ENCODE measurements at places on chromosomes 1 and 21.
A peak's percentile ranks its signal among the peaks of the same experiment; 100 is the strongest.

GRCh38 chr21:34730194-34730593 lies 61.4 kb downstream of the CLIC6 start:
- DNase-seq, result no peak

DNA sequence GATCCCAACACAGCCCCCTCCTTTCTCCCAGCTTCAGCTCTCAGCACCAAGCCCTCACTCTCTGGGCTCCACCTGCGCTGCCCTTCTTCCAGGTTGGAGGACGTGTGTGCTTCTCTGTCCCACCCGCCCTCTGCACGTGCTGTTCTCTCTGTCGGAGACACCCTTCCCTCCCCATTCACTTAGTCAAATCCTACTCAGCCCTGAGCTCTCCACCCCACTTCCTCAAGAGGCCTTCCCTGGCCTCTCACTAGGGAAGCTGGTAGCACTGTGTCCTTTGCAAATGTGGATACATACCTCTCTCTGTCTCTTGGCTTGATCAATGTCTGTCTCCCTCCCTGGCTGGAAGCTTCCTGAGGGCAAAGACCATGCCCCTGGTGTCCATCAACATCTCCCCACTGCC lies 43.0 kb downstream of the TNFRSF8 start:
- DNase-seq, result no peak

DNA sequence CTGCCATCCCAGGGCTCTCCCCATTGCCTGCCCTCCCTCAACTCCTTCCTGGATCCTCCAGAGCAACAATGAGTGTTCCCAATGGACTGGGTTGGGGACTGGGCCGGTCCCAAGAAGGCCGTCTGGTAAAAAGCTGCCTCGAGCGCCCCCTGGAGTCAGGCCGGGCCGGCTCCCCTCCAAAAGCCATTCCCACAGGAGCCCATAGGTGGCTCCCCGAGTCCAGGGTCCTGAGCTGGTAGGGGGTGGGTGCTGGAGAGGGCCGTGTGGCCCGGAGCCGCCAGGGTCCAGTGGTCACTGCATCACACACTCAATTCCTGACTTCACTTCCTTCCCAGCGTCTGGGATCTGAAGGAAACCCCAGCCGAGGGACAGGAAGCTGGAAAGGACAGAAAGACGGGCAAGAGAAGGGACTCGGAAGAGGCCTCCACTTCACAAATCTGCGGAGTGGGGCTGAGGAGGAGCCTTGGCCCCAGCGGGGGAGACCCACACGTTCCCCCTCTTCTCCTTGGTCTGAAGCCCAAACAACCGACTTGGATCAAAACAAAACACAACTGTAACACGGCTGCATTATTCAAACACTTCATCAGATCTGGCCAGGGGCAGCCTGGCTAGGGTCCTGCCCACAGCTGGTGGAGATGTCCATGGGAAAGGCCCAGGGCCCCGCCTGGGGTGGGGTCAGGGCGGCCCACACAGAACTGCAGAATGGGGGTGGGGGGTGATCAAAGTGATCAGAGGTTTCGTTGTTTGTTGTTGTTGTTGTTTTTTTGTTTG lies 10.9 kb upstream of the ALDH4A1 start:
- DNase-seq, result peak; percentile 76

DNA sequence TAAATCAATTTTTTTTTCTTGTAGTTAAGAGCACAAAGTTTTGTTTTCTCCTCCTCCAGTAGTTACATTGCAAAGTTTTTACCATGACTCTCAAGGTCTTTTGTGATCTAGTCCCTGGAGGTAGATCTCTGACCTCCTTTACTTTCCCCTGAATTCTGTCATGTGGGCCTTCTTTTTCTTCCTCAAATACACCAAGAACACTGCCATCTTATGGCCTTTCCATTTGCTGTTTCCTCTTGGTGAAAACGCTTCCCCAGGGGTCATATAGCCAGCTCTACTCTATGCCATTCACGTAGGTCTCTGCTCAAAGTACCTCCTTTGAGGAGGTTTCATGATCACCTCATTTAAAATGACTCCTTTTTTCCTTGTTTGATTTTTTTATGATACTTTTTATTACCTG lies 2.7 kb downstream of the DDX20 start:
- DNase-seq, result no peak

DNA sequence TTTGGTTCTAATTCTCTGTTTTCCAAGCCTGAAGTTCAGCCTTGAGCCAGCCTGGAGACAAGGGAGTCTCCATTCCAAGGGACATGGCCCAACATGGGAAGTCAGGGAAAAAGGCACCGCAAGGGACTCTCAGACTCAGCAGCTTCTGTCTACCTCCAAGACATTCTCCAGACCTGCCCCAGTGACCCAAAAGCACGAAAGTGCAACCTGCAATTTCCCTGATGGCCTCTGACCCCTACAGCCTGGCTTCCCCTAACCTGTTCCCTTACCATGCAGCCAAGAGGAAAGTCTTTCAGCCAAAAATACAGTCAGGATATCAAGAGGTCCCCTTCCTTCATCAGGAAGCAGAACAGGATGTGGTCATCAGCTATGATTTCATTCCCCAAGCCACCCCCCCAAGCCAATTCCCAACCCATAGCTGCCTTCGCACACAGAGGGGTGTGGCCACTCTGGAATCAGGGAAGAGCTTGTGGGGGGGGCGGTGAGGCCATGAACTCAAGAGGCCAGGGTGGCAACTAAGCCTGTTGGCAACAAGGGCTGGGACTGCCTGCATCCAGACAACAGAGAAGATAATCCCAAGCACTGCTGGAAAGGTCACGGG lies 59.2 kb downstream of the TIAM1 start:
- peak; percentile 38 for DNase-seq

GRCh38 chr1:46223472-46223943 lies 20.4 kb downstream of the LURAP1 start:
- peak; percentile 91 for DNase-seq

- DNase-seq, result no peak
Measured at GRCh38 chr1:12472798-12473551, 145.0 kb downstream of the DHRS3 start.

- DNase-seq, result no peak
Measured at GRCh38 chr21:41871293-41872030, 7.7 kb downstream of the PRDM15 start.

- no peak for DNase-seq
Measured at GRCh38 chr1:41583658-41584547, 99.4 kb upstream of the EDN2 start.

DNA sequence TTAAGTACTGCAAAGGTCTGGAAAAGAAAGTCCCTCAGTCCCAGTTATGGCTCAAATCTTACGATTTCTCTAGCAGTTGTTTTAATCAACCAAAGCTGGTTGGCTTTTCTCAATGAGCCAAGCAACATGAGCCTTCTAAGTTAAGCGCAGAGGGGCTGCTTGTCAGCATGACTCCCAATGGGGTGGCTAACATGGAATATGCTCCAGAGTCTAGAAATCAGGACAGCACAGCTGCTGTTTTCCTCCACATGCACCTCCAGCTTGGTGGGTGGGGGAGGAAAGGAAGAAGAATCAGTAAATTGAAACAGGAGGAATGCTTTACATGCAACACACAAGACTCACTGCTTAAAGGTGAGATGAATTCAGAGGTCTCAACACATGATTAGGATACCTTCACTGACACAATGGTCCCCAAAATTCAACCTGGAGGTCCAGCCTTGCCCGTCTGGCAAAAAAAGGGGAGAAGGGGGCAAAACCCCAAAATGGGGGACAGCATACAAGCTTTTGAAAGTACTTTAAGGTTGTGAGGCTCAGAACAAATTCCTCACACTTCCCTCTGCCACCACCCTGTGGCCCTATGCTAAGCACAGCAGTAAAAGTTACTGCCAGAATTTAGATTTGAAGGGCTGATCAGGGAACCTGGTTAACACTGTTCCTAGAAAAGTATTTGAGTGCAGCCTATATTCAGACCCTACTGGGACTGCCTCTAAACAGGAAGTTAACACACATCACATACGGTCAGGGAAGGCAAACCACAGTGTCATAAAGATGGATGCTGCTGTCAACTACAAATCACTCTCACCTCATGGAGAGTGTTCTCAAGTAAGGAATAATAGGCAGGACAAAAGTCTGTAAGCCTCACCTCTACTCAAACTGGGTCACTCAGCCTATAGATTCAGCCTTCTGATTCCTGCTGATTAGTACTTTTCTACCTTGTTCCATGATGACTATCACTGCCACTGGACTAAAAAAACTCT lies 2.6 kb downstream of the GATAD2B start:
- DNase-seq, result peak; percentile 64

- DNase-seq, result no peak
Measured at GRCh38 chr1:82108843-82109242, 308.1 kb downstream of the ADGRL2 start.

GRCh38 chr1:178724376-178724727 lies 692 bp upstream of the RALGPS2 start:
- DNase-seq, result no peak

GRCh38 chr1:3743421-3743820 lies 8.8 kb upstream of the CCDC27 start:
- no peak for DNase-seq

- no peak for DNase-seq
Measured at GRCh38 chr1:236736761-236737160, 50.5 kb downstream of the ACTN2 start.

GRCh38 chr1:61636376-61636775 lies 88.6 kb downstream of the TM2D1 start:
- DNase-seq, result no peak

DNA sequence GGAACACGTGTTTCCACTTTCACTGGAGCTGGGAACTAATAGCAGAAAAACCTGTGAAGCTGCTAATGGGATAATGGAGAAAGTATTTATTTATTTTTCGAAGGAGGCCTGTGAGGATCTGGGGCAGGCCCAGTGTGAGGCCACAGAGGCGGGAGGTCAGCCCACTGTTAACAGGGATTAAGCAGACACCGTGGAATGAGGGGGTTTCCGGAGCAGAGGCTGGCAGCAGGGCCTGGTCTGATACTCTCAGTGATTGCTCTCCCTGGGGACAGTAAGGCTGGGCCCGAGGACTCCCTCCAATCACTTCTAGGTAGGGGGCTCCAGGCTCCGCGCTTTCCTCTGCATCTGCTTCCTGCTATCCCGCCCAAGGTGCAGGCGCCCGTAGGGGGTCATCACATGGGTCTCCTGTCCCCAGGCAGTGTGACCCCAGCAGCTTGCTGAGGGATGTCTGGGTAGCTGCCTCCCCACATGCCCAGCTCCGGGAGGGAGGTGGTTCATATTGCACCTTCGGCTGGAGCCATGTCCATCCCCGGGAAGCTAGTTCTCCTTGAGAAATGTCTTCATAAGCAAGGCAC lies 28.8 kb upstream of the CDCA8 start:
- no peak for DNase-seq

GRCh38 chr1:58979086-58979485 lies 195.2 kb upstream of the JUN start:
- DNase-seq, result no peak

GRCh38 chr21:26777166-26777565 lies 68.0 kb downstream of the ADAMTS1 start:
- no peak for DNase-seq

GRCh38 chr1:42745851-42746250 lies 5.8 kb upstream of the CLDN19 start:
- DNase-seq, result no peak

- peak; percentile 83 for DNase-seq
Measured at GRCh38 chr1:86757272-86757984, 53.1 kb downstream of the SH3GLB1 start.
